ENCODE measurements at places on chromosomes 4 and X. TPM values are rescaled to one million over a fixed set of nuclear protein-coding genes. Genes with fewer than 3 reads are reported as not detected.

Gene PCYT1B
- total RNA-seq: 0.07 TPM

DNA sequence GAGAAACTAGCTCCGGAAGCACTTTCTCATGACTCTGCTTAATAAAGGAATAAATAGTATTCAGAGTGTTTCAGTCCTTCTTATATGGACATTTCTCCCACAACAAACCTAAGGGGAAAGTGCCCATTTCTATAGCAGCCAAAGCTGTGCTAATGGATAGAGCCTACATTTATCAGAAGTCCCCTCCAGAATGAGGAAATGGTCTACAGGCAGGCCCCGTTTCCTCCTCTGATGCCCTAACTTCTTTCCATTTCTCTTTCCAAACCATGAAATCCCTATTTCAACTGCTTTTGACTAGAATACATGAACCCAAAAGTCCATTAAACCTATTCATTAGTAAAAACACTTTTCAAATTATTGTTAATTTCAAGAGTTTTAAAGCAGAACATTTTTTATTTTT is 4.5 kb downstream of the ACSL1 start:
- DNase-seq: no peak

GRCh38 chr4:68891678-68892077 is 59.9 kb downstream of the UGT2A3 start:
- DNase-seq: no peak

GRCh38 chr4:82712561-82712960 is 86.0 kb downstream of the SCD5 start:
- DNase-seq: no peak
